CD4-positive, alpha-beta T cell treated with Interleukin-17A for 4 hours (primary cell): ENCODE measurements at places on chromosomes 5 and 9.

DNA sequence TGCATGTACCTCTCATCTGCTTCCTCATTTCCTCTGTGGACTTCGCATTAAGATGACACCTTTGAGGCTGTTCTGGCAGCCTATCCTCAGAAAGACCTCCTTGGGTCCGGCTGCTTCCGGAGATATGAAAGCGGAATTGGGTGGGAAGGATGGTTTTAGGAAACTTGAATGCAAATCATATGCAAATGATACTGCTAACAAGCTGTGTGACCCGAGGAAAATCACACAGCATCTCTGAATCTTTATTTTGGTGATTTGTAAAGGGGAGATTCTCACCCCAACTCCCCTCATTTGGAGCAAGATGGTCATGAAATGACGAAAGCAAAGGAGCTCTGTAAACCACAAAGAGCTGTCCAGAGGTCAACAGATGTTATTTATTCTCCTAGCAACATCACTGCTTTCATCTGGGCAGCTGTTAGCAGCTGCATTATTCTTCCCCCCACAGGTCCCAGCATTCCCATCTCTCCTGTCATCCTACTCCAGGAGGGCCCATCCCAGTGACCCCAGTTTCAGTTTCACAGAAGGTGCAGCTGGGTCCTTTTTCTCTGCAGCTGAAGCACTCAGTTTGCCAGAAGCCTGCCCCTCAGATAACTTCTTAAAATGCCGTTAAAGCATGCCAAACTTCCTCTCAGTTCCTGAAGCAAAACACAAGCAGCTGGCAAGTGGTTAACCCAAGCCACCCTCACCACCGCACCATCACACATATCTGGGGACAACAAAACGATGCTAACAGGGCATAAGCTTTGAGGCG lies 269.5 kb downstream of the SEC61B start:
- no peak for DNase-seq

- DNase-seq, result no peak
Measured at GRCh38 chr5:15852949-15853348, 326.6 kb downstream of the MARCHF11 start.

DNA sequence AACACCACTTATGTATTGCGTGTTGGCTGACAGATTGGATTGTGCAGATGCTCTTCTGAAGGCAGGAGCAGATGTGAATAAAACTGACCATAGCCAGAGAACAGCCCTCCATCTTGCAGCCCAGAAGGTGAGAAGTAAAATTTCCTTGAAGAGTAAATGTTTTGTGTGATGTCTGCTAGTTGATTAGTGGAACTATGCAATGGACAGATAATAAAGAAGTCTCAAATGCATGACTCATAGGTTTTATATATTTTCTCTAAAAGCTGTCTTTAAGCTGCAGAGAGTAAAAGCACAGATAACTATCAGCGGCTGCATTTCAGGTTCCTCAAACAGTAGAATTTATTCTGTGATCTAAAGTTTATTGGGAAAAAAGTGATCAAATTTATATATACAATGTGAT lies 27.4 kb downstream of the INVS start:
- DNase-seq, result no peak

DNA sequence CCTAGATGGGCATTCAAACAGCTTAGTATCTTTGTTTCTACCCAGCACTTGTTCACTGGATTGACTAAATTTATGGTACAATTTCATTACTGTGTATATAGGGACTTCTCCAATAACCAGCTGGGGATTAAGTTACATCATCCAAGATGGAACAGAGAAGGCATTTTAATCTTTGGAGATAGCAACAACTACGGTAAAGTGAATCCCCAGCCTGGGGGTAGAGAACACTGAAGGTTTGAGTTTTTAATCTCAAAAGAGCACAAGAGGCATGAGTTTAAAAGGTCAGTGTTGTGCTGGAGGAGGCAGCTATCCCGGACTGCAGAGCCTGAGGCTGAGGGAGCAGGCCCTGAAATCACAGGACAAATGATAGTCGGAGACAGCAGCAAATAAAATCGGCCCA lies 28.6 kb downstream of the DDX31 start:
- DNase-seq, result no peak

GRCh38 chr9:110110154-110110553 lies 97.8 kb downstream of the C9orf152 start:
- no peak for DNase-seq

DNA sequence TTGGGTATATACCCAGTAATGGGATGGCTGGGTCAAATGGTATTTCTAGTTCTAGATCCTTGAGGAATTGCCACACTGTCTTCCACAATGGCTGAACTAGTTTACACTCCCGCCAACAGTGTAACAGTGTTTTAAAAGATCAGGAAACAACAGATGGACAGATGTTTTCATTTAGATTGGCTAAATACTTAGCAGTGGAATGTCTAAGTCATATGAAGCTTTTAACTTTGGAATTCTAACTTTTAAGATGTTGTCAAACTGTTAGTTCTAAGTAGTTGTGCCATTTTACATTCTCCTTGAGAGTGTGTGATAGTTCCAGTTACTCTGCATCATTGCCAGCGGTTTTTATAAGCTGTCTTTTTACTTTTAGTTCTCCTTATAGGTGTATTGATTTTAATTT lies 688.8 kb downstream of the SEMA5A start:
- no peak for DNase-seq

DNA sequence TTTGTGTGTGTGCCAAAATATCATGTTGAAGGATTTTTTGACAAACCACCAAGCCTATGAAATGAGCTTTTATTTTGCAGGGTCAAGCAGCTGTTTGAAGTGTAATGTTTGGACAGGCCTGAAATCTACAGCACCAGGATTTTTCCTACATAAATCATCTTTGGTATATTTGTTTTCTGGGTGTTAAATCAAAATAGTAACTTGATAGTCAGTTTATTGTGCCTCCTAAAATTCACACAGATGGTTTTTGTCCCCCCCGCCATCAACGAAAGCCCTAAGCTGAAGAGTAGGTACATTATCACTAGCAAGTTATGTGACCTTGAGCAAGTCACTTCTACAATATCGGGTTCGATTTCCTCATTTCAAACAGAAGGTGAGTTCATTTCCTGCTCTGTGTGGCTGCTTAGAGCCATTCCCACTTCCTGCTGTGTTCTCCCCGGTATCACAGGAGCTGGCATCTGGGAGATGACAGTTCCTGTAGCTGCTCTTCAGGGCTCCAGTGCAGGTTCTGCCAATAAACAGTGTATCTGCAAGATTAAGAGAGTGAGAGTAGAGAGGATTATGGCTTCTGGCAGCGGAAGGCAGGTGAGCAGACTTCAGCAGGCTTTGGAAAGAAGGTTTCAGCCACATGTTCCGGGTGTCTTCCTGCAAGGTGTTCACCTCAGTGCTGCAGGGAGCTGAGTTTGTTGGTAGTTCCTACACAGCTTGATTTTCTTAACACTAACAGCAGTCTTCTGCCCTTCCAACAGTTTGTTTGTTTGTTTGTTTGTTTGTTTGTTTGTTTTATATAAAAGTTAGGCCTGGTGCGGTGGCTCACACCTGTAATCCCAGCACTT lies 48.4 kb upstream of the GNE start:
- DNase-seq, result peak; percentile 7

- no peak for DNase-seq
Measured at GRCh38 chr5:939368-939767, 46.7 kb downstream of the TRIP13 start.
